KBM-7 (cell line): ENCODE measurements at places on chromosomes 4 and X.
A peak's percentile ranks its signal among the peaks of the same experiment; 100 is the strongest.

DNA sequence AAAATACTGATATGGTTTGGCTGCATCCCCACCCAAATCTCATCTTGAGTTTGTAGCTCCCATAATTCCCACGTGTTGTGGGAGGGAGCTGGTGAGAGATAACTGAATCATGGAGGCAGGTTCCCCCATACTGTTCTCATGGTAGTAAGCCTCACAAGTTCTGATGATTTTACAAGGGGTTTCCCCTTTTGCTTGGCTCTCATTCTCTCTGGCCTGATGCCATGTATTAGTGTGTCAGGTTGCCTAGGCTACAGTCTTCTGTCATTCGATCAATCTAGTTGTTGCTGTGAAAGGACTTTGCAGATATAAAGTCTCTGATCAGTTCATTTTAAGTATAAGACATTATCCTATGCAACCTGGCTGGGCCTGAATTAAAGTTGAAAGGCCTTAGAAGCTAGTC, 209.3 kb upstream of the MAOA start:
- DNase-seq = no peak

DNA sequence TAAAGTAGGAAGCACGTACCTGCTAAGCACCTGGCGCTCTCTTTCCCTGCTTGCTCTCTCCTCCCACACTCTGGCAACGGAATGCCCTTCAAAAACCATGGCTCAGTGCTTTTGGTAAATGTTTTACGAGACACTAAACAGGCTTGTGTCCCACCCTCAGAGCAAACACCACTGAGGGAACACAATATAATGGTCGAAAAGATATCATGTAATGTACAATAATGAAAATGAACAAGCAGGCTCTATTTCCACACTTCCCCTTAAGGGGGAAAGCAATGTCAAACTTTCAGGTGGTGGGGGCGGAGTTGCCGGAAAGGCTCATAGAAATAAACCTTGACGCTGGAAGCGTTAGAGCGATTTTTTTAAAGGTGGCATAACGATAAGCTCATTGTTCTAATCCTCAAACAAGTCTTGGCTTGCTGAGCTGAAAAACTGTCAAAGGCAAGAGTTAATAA, 115.1 kb downstream of the RBM47 start:
- no peak for DNase-seq

DNA sequence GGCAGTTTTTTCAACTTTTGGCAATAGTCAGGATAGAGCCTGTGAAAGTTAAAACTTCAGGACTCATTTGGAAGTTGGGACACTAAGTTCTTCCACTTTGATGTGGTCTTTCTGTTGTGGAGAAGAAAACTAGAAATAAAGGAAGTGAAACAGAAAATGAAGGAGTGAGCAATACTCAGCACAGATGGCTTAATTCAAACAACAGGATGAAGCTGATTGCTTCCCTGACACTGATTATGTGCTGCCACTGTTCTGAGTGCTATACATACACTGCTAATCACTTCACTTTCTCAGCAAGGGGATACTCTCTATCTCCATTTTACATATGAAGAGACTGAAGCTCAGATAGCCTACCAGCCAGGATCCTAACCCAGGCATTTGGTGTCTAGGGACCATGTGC, 235.1 kb upstream of the CPEB2 start:
- no peak for DNase-seq

DNA sequence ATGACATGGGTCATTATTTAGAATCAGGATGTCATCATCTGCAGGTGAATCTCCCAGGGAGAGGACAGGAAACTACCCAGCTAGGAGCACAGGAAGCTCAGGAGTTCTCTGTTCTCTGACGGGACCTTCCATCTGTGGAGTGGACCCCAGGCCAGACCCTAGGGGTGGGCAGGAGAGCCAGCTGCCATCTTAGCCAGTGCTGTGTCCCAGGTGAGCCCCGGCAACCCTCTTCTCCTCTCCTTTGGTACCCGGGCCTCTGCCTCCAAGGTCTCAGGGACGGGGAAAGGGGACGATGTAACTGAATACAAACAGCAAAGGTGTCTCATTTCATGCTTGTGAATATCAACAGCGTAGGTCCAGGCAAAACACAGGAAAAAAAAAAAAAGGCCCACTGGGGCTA, 48.5 kb downstream of the C4orf50 start:
- no peak for DNase-seq

GRCh38 chr4:110793381-110793801, 170.5 kb upstream of the PITX2 start:
- DNase-seq = no peak

- no peak for DNase-seq
Observed at GRCh38 chr4:176780995-176781738, 11.6 kb downstream of the VEGFC start.

- peak; percentile 43 for DNase-seq
Observed at GRCh38 chrX:120309873-120310705, 1.2 kb downstream of the TMEM255A start.

DNA sequence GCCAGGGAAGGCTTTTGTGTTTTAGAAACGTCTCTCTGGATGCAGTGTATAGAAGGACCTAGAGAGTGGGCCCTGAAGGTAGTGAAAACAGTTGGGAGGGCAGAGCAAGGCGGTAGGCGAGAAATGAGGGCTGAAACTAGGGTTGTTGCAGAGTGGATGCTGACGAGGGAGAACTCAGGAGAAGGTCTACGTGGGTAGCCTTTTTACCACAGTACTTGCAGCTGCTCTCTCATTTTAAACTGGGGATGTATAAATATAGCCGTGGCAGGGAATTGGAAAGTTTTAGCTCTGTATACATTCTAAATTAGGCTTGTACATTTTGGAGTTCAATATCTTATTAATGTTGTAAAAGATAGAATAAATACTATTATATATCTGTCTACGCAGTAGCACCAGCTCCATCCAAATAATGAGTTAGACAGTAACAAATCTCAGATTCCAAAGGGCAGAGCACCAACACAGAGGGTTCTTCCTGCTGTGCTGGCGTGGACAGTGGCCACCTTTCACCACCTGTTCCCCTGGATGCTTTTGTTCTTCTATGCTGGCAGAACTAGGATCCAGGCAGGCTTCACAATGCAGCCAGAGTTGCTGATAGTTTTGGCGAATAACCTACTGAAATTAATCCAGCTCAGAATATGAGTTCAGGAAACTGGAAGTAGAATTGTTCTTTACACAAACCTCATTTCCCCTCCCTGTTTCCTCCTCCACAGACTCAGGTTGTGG, 31.7 kb downstream of the CCNG2 start:
- DNase-seq = no peak

GRCh38 chr4:143382596-143382995, 45.9 kb downstream of the GAB1 start:
- DNase-seq = no peak

DNA sequence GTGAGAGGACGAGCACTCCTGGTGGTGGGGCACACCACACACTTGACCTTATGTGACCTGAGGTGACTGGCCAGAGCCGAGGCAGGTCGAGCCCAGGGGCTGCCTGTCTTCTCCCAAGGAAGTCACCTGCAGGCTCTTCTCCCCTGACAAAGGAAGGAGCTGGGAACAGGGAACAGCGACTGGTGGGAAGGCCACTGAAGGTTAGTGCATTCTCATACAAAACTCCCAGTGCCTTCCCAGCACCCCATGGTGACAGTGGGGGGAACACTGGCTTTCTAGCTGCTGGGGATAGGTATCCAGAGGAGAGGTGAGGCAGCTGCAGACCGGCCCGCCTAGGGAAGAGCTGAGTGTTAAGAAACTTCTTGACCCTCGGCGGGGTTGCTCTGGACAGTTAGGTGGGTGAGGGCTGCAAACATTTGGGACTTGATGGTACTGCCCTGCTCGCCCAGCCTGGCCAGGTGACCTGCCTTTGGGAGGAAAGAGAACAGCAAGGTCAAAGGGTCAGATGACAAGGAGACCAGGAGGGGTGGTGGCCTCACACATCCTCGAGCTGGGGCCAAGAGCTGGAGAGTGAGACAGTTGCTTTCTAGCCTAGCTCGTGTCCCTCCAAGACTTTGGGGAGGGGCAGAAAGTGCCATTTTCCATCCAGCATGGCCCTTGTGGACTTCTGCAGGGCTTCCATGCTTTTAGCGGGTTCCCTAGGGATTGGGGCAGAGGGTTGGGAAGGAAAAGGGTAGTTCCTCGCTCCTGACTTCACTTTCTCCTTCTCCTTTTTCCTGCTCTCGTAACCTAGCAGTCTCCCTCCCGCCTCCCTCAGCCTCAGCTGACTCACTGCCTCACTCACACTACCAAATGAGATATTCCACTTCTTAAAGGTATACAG, 2.7 kb downstream of the NALF2 start:
- no peak for DNase-seq

DNA sequence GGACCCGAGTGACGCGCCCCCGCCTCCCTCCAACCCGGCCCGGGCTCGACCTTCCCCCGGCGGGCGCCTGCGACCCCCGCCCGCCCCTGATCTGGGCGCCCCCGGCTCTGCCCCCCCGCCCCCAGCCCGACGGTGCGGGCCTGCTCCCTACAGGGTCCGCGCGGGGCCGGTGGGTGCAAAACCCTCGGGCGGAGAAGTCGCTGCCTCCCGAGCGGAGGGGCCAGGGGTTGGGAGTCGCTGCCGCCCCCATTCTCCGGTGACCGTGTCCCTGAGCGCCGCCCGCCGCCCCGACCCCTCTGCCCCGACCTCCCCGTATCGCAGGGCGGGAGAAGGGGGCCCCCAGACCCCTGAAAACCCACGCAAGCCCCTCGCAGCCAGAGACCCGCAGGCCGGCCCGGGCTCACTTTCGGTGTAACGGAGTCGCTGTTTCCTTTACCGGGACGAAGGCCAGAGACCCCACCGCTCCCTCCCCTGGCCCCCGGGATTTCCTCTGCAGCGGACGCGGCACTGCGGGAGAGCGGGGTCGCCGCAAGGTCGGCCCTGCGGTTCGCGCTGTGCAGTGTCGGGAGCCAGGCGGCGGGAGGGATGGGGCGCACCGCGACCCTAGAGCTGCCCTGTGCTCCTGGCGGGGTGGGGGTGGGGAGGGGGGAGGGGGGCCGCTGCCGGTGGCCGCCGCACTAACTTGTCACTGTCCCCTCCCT, 729 bp upstream of the CPLX1 start:
- DNase-seq = no peak

DNA sequence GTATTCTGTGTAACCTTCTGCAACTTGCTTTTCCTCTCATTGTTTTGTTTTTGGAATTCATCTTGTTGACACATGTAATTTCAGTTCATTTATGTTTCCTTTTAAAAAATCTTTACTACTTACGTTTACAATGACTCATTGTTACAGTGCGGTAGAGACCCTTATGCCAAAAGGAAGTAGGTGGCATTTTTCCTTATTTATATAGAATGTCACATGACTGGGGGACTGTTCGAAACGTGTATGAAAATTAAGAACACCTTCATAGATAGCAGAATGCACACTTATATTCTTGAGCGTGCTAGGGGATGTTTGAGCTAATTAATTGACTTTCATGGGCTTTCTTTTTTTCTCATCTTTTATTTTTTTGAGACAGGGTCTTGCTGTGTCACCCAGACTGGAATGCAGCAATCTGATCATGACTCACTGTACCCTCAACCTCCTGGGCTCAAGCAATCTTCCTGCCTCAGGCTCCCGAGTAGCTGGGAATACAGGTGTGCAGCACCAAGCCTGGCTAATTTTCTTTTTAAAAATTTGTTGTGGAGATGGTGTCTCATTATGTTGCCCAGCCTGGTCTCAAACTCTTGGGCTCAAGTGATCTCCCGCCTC, 7.3 kb downstream of the REPS2 start:
- DNase-seq = no peak

GRCh38 chrX:22193851-22194659, 78.7 kb upstream of the CBLL2 start:
- no peak for DNase-seq

DNA sequence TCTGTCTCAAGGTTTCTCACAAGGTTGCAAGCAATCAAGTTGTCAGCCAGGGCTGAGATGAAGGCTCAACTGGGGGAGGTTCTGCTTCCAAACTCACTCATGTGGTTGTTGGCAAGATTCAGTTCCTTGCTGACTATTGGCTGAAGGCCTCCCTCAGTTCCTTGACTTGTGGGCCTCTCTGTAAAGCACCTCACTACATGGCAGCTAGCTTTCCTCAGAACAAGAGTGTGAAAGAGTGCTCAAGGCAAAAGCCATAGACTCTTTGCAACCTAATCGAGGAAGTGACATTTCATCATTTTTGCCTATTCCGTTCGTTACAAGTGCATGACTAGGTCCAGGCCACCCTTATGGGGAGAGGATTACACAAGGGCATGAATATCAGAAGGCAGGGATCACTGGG, 52.0 kb downstream of the CXorf58 start:
- peak; percentile 52 for DNase-seq

DNA sequence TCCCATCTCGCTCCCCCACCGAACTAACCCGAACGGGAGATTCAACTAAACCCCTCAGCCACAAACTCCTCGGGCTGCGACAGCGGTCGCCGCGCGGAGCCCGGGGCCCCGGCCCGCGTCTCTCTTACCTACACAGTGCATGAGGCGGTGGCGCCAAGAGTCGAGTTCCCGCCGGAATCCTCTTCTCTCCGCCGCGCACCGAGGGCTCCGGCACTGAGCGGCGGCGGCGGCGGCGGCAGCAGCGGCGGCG, 160 bp downstream of the LCORL start:
- no peak for DNase-seq

- DNase-seq = no peak
Observed at GRCh38 chr4:42363614-42364013, 33.7 kb upstream of the SHISA3 start.

DNA sequence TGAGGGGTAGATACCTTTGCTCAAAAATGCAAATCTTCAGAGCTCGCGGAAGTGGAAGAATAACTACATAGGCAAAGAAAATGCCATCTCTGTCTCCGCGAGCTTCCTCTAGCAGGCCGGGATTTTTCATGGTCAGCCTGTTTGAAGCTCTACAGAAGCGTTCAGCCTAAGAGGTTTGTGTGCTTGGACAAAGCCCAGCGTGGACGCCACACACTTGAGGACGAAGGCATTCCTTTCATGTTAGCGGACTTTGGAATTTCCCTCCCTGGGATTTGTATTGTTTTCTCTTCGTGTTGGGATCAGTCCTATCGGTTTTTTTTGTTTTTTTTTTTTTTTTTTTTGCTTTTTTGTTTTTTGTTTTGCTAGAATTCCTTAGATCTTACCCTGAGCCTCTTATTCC, 53.7 kb downstream of the SMIM31 start:
- no peak for DNase-seq
